ENCODE measurements at places on chromosomes 6 and 20.

DNA sequence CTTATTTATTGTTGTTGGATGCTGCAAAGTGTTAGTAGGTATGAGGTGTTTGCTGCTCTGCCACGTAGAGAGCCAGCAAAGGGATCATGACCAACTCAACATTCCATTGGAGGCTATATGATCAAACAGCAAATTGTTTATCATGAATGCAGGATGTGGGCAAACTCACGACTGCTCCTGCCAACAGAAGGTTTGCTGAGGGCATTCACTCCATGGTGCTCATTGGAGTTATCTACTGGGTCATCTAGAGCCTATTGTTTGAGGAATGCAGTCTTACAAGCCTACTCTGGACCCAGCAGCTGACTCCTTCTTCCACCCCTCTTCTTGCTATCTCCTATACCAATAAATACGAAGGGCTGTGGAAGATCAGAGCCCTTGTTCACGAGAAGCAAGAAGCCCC, 12.1 kb downstream of the MICB start:
- no peak for DNase-seq

DNA sequence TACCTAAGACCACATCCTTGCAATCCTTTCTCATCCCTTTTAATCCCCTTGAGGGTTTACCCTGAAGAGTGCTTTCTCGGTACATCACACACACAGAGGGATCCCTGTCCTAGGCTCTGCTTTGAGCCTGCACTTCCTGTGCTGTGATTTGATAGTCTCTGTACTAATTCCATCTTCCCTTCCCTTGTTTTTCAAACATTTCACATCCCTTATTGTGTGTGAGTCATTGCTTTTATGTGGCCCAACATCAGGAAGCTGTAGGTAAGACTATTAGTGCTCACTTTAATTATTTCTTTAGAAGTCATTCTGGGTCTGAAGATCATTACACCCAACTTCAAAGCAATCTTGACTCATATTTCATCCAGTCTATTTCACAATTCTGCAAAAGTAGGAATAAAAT, 57.2 kb upstream of the ANKEF1 start:
- DNase-seq = no peak

GRCh38 chr6:45445364-45445748, 67.6 kb upstream of the SUPT3H start:
- no peak for DNase-seq

GRCh38 chr6:129134535-129134934, 251.6 kb downstream of the LAMA2 start:
- no peak for DNase-seq

DNA sequence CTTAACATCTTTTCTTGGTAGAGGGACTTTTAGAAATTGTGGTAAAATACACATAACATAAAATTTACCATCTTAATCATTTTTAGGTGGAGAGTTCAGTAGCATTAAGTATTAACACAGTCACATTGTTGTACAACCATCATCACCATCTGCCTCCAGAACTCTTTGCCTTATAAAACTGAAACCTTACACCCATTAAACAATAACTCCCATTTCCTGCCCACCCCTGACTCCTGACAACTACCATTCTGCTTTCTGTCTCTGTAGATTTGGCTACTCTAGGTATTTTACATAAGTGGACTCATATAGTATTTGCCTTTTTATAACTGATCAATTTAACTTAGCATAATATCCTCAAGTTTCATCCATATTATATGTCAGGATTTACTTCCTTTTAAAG, 88.7 kb downstream of the ZHX3 start:
- DNase-seq = no peak

- DNase-seq = no peak
Observed at GRCh38 chr6:3247255-3248146, 11.2 kb upstream of the PSMG4 start.

DNA sequence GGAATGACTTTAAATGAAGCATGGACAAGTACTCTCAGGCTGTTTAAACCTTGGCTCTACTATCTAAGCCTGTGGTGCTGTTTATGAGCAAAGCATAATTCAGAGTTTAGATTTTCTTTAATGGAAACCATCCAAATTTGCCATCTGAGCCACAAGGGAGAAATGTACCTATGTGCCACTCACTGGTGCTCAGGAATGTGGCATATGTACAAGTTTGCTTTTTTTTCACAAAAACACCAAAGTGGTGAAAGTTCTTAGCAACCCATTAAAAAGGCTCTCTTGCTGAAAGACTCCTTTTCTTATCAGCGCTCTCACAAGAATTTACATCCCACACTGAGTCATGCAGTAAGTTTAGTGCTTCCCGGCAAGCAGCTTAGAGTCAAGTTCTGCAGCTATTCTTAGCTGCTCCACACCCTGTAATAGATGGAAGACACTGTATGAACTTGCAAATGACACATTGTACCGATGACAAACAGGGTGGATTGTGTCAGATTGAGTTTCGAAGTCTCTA, 57.3 kb upstream of the MLIP start:
- no peak for DNase-seq

- DNase-seq = no peak
Observed at GRCh38 chr6:102149191-102149590, 755.7 kb downstream of the GRIK2 start.

GRCh38 chr20:37463726-37464494, 57.1 kb upstream of the NNAT start:
- DNase-seq = no peak
